ENCODE measurements at places on chromosomes 4 and X.

DNA sequence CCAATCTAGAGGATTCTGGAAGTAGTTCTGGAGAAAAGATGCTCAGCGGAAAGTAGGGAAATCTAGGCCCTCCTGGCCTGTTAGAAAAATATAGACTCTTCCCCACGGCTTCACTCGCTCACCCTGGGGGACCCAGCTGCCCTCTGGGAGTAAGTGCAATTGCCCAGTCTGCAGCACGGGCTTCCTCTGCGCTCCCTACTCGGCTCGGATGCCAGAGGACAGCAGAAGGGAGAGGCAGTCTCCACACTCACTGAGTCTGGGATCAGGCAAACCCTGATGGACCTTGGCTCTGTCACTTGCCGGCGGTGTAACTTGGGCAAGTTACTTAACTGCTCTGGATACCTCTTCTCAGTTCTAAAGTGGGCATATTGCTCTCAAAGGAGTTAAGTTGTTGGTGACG is 2.1 kb downstream of the SHISA3 start:
- DNase-seq = no peak

DNA sequence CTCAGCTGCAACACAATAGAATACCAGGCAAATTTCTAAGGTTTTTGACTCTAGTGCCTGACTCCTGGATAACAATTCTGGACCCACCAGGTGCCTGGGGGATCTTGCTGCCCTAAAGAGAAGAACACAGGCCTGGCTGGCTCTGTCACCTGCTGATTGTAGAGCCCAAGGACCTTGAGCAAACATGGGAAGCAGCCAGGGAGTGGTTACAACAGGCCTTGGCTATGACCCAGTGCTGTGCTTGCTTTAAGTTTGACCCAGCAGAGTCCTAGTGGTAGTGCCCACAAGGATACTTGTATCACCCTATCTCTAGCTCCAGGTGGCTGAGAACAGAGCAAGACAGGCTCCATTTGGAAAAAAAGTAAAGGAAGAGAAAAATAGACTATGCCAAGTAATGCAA is 176.8 kb upstream of the DCAF12L2 start:
- DNase-seq = no peak

GRCh38 chr4:19850909-19851308 is 400.8 kb upstream of the SLIT2 start:
- peak; percentile 70 for DNase-seq

DNA sequence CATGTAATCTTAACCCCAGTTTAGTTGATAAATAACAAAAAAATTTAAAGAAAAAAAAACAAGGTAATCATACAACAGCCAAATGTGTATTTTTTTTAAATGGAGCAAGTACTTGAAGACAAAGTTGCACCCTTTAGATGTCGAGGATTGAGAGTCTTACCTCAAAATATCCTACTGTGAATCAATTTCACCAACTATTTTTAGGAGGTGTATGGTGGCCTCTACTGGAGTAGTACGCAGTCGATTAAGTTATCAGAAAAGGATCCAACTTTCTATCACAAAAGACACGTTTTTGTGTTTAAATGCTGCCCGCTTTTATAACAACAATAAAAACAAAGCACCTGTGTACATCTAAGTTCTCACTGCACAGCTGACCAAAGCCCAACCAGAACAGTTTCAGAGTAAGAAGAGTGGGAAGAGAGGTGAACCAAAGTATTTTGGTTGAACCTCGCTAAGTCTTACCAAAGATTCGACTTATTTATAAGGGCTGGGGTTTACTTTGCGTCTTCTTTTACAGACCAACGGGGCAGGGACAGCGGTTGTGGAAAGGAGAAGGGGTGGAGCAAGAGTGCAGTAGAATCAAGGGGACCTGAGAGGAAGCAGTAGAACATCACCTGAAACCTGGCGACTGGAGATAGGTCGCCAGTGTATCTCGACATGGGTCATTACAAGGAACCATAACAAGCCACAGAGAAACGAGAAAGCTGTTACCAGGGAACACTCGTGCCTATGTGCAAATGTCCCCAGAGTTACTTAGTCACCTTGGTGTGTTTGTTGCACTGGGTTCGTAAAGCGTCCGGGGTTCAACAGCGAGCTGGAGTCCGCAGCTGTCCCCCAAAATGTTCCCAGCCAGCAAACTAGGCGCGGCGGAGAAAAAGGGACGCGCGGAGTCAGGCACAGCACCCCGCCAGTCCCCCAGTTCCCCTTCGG is 1.1 kb downstream of the RPS6KA6 start:
- DNase-seq = no peak

DNA sequence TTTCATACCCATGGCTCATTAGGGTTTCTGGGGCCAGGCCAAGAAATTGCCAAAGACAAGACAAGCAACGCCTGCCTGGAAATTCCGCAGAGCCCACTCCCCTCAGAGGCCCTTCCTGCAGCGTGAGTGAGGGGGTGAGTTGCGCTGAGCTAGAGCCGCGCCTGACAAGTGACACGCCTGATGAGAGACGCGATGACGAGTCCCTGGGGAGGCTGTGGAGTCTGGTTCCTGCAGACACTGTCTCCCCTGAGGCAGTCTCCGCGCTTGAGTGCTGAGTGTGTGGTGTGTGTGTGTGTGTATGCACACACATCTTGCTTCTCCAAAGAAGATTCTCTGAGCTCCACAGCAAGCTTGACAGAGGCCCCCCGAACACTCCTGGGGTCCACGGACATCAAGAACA is 269.8 kb downstream of the BCOR start:
- DNase-seq = no peak
